SJSA1 (cell line): ENCODE measurements at places on chromosomes 16 and 17. TPM values are rescaled to one million over a fixed set of nuclear protein-coding genes. Genes with fewer than 3 reads are reported as not detected.

DNA sequence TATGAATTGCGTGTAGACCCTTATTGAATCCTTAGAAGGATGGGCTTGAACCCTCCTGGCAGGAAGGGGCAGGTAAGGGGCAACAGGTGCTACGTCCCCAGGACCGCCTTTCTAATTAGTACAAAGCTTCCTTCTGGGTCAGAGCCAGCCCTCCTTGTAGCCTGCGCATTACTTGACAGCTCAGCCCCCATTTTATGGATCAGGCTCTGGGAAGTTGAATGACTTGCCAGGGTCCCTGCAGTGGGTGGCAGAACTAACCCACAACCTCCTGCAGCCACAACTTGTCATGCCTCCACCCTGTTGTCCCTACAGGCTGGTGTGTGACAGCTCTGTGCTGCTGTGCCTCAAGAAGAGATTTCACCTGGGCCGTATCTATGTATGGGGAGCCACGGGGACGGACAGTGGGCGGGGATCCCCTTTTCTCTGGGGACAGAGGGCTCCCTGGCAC is 2.7 kb downstream of the MYO15B start:
- DNase-seq: no peak

DNA sequence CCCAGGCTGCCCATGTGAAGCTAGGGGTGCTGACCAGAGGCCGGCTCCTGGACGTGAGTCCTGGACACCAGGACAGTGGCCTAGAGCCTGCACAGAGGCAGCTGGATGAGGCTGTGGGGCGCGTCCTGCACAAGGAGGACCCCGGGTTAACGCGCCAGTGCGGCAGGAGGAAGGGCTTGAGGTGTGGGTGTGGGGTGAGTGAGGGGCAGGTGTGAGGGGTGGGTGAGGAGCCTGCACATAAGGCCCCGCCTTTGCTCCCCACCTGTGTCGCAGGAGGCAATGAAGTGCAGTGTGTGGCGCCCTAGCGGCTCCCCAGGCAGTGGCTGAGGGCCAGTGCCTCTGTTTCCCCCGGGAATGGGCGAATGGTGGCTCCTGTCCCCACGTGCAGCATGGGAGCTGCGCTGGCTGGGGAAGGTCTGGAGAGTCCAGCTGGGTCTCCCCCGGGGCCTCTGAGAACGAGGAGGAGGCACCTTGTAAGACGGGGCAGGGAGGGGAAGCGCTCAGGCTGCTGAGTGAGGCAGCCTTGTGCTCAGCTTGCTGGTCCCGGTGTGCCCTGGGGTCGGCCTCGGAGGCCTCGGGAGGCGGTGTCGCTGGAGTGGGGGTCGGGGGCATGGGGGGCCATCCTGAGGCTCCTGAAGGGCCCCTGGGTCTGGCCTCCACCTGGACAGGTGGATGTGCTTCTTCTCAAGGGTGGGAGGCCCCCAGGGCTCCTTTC is 3.2 kb downstream of the CD7 start:
- no peak for DNase-seq

DNA sequence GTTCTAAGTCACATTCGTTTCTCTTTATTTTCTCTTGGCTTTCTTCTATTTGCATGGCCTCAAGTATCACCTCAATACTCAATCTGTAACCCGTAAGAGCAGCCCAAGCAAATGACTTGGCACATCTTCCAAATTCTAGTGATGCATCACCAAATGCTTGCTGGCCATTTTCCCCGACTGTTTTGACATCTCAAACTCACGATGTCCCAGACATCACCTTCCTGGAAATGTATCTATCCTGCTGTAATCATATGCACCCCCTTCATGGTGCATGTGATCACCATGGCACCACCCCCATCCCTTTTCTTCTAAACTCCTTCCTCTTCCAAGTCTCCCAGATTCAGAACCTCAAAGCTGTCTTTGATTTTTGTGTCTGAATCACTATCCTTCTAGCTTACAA is 24.0 kb upstream of the ABCA5 start:
- DNase-seq: no peak

GRCh38 chr17:19714542-19715411 is 1.6 kb downstream of the SLC47A2 start:
- no peak for DNase-seq

- DNase-seq: no peak
Measured at GRCh38 chr16:81349608-81350305, 35.0 kb downstream of the GAN start.

DNA sequence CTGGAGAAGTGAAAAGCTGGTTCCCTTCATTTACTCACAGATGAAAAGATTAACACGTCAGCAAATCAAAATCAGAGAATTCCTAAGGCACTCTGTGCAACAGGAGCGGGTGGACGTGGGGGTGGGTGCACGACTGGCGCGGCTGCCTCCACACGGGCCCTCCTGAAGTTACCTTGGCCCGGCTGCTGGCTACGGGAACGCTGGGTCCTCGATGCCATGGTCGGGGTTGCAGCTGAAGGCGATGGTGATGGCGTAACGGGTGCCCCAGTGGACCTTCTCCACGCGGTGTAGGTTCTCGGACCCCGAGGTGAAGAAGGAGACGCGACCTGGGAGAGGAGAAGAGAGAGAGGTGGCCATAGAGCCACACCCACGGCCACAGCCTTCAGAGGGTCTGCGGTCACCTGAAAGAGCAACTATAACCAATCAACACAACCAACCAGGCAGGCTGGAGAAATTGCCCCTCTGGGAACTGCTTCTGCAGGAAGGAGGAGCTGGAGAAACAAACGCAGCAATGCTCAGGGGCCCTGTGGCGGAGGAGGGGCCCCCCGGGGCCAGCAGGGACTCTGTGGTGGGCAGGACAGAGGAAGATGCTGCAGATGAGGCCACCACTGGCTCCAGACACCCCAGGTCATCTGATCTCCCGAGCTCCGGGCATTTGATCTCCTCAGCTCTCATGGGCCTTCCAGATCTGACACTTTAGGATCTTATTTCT is 20.8 kb downstream of the UTS2R start:
- no peak for DNase-seq

DNA sequence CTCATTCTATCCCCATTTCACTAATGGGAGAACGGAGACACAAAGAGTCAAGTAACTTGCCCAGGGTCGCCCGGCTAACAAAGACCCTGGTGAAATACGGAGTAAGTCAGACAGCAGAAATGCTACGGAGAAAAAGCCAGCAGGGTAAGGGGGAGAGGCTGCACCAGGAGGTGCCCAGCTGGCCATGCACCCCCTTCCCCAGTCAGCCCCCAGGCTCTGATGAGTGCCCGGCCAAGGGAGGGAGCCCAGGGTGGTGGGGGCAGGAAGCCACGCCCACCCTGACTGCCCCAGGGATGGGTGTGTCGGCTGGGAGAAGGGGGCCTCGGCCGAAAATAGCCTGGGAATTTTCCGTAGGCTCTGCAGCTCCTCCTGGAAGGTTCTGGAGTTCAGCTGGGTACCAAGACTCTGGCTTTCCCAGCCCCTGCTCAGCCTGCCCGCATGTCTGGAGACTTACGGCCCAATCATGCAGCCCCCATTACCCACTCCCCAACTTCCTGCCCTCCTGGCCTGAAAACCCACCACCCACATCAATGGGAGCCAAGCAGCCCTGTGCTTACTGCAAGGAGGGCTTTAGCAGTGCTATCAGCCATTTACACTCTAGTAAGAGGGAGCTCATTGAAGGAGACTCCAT is 4.2 kb downstream of the CARHSP1 start:
- DNase-seq: no peak

GRCh38 chr16:3479654-3480216 is 15.6 kb downstream of the C16orf90 start:
- DNase-seq: no peak

- no peak for DNase-seq
Measured at GRCh38 chr17:72139212-72139611, 18.4 kb downstream of the SOX9 start.

GRCh38 chr16:56399486-56399885 is 25.9 kb downstream of the AMFR start:
- no peak for DNase-seq

GRCh38 chr16:84209989-84210388 is 19.0 kb downstream of the ADAD2 start:
- DNase-seq: no peak

- DNase-seq: no peak
Measured at GRCh38 chr16:81263470-81264220, 25.2 kb downstream of the BCO1 start.

GRCh38 chr17:48444516-48445247 is 14.7 kb upstream of the SKAP1 start:
- DNase-seq: no peak

GRCh38 chr16:26645614-26646013 is 421.1 kb upstream of the C16orf82 start:
- DNase-seq: no peak

GRCh38 chr16:54936201-54936978 is 5.7 kb downstream of the IRX5 start:
- DNase-seq: no peak

DNA sequence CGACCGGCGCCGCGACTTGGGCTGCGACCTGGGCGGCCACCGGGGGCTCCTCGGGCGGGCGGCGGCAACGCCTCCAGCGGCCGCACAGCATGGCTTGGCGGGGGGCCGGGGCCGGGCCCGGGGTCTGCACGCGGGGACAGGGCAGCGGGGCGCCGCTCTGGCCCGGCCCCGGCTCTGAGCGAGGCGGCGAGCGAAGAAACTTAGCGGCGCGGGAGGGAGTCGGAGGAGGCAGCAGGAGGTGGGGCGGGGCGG is at the start of gene PLCD3:
Gene PLCD3, minus strand, starts transcription at position 196 of the 252 bp plus-strand sequence. Its CDS starts 105 bp downstream, at position 91.
- no peak for DNase-seq

- no peak for DNase-seq
Measured at GRCh38 chr17:14098246-14098645, 28.9 kb downstream of the COX10 start.

DNA sequence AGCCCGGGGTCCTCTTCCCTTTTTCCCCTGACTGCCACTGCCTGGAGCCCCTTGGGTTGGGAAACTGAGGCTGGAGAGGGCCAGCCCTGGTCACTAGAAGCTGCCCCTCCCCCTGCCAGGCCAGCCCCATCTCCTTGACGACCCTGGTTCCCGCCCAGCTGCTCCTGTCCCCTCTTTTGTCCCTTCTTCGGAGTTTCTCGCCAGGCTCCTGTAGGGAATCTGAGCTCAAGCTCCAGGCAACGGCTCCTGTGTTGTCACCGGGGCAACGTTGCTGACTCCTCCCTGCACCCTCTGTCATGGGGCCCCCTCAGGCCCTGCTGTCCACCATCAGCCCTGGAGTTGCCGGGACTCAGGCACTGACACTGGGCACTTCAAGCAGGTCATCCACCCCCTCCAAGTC is 5.7 kb downstream of the LLGL1 start:
- no peak for DNase-seq

GRCh38 chr16:14285513-14286367 is 214.6 kb downstream of the MRTFB start:
- DNase-seq: peak; percentile 100

DNA sequence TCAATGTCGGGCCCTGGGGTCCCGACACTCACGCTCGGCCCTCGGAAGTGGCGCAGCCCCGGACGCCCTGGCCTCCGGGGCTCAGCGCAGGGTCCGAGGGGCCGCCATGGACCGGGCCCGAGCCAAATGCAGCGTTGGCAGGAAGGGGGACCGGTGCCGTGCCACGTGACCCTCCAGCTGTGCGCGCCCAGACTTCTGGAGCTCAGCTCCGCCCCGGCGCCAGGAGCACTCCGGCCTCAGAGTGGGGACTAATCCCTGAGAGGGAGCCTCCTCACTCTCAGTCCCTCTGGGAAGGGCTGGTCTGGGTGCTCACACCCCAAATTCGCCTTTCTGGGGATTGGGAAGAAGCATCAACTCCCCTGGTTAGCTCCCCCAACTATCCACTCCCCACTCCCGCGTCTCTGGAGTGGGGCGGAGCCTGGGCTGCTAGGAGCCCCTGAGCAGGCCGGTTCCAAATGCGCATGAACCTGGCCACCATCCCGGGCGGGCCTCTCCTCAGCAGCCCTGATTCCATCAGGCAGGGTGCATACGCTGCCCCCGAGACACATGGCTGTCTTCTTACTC is at the start of gene B3GNT9:
Gene B3GNT9, minus strand, starts transcription at position 166 of the 564 bp plus-strand sequence. CDS start 513 bp downstream, outside the sequence.
- peak; percentile 85 for DNase-seq

DNA sequence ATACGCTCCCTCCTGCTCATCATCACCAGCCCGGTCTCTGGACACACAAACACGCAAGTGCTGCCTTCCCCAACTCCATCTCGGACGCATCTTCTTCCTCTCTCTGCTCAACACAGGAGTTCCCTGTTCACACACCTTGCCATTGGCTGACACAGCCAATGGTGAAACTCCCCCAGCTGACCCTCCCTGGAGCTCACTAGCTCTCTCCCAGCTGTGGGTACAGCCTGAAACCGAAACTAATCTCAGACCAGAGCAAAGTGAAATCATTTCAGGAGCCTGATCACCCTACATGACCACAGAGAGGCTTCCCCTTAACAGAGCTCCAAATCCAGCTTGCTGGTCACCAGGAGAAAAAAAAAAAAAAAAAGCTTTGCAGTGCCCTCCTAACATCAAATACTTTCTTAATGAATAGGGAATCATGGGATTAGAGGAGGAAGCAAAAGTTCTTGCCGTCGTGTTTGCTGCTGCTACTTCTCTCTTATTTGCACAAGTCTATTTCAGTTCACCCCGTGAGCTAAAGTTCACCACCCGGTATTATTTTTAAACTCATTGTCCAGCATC is 8.3 kb downstream of the CUEDC1 start:
- DNase-seq: peak; percentile 86

DNA sequence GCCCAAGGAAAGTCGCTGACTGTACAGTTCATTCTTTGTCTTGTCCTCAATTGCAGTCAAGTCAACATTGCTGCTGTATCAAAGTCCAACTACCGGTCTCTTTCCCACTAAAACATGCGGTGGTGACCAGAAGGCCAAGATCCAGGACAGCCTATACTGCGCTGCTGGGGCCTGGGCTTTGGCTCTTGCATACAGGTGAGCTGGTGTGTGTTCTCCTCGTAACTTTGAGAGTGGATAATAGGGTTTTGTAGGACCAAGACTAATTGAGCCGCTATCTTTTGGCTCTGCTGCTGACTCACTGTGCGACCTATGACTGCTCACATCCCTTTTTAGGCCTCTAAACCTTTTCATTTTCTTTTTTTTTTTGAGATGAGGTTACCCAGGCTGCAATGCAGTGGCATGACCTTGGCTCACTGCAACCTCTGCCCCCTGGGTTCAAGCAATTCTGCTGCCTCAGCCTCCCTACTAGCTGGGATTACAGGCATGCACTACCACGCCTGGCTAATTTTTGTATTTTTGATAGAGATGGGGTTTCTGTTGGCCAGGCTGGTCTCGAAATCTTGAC is 38.7 kb downstream of the PHKB start:
- DNase-seq: no peak

GRCh38 chr17:47119746-47120520 is 69.2 kb downstream of the CDC27 start:
- peak; percentile 89 for DNase-seq

- no peak for DNase-seq
Measured at GRCh38 chr17:57132663-57133062, 47.6 kb downstream of the AKAP1 start.

PRSS27 gene
- total RNA-seq: 0.37 TPM in 1 of 2 replicates, not detected in the other

OSGIN1 gene
- total RNA-seq: 1.7 and 6.4 TPM in 2 replicates

APOH gene
- total RNA-seq: not detected in 2 replicates

ADGRG3 gene
- total RNA-seq: not detected in 2 replicates

METTL2A gene
- 18.9 and 29.9 TPM in 2 replicates for total RNA-seq

TAC4 gene
- total RNA-seq: not detected in 2 replicates

HSPB9 gene
- total RNA-seq: not detected in 2 replicates

AOC3 gene
- not detected in 2 replicates for total RNA-seq

PLXDC1 gene
- total RNA-seq: not detected in 2 replicates

PRSS33 gene
- not detected in 2 replicates for total RNA-seq

ZNF668 gene
- total RNA-seq: 13.2 and 16.0 TPM in 2 replicates
